H9 (cell line): ENCODE measurements at places on chromosomes 3 and 15.

GRCh38 chr3:16840101-16840424 is 44.7 kb upstream of the PLCL2 start:
- DNase-seq: no peak

DNA sequence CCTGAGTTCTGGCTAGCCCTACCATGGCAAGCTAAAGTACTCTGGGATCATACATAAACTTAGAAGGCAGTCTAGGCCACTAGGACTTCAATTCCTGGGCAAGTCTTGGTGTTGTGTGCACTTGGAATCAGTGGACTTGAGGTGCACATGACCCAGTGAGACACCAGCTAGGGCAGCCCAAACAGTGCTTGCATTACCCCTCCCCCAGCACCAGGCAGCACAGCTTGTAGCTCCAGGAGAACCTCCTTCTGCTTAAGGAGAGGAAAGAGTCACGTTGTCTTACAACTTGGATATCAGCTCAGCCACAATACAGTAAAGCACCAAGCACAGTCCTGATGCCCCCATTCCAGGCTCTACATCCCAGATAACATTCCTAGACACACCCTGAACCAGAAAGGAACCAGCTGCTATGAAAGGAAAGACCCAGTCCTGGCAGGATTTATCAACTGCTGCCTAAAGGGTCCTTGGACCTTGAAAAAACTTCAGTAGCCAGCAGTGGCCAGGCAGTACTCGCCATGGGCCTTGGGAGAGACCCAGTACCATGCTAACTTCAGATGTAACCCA is 57.2 kb downstream of the MYO9A start:
- DNase-seq: no peak

- no peak for DNase-seq
Observed at GRCh38 chr3:11085093-11085840, 69.0 kb upstream of the HRH1 start.

- DNase-seq: no peak
Observed at GRCh38 chr15:95293456-95294031, 1037.0 kb upstream of the NR2F2 start.

DNA sequence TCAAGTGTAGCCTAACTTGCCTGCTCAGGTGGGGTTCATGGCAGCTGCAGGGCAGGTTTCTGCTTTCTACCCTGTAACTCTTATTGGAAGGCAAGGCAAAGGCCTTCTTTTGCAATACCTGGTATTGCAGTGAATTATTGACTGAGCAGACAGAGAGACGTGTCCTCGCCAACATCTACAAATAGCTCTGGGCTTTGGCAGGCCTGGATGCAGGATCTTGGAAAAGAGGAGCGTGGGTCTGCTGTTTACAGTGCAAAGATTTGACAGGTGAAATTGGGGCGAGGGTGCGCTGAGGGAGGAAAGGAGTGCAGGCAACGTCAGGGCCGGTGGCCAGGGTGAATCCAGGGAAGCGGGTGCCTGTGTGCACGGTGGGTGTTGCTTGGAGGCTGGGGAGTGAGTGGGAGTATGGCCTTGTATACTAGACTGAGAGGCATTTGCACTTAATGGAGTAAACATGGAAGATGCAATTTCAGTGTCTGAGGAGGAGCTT is 44.5 kb downstream of the ST6GAL1 start:
- DNase-seq: no peak

GRCh38 chr15:62021991-62022600 is 38.2 kb downstream of the VPS13C start:
- DNase-seq: no peak
